ENCODE measurements at places on chromosomes 3 and 15. TPM values are rescaled to one million over a fixed set of nuclear protein-coding genes. Genes with fewer than 3 reads are reported as not detected.

- DNase-seq = no peak
These were observed 34.4 kb downstream of the ABHD2 start for GRCh38 chr15:89122505-89123180.

GRCh38 chr3:127196002-127196401 is 3.1 kb downstream of the PRR23E start:
- no peak for DNase-seq

GRCh38 chr3:24196526-24196925 is 251.4 kb downstream of the NR1D2 start:
- DNase-seq = no peak

Gene SLC27A2
- 0.06 TPM for total RNA-seq

Gene GNB5
- 37.1 TPM for total RNA-seq

Gene ANAPC13
- 120 TPM for total RNA-seq

Gene DCUN1D1
- total RNA-seq = 9.6 TPM

Gene PEX5L
- not detected for total RNA-seq

Gene ROBO1
- total RNA-seq = 0.43 TPM

Gene TMEM212
- total RNA-seq = not detected
